ENCODE measurements at places on chromosomes 5 and 9.

DNA sequence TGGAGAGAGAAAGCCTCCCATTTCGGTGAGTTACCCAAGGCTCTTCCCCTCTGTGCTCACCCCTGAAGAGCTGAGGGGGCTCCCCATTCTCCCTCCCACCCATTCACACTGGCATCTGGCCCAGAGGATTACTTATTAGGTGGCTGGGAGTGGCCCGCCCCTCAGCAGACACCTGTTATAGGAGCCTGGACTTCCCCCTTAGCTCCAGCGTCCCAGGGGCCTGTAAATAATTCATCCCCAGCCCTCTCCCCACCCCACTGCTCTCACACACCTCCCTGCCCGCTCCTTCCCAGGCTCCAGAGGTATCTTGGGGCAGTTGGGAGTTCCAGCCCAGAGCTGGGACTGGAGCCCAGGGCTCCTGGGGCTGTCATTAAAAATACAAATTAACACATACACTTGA, 11.6 kb upstream of the SLC6A7 start:
- DNase-seq, result no peak

- DNase-seq, result no peak
Measured at GRCh38 chr5:146725025-146725424, 153.5 kb downstream of the PPP2R2B start.

DNA sequence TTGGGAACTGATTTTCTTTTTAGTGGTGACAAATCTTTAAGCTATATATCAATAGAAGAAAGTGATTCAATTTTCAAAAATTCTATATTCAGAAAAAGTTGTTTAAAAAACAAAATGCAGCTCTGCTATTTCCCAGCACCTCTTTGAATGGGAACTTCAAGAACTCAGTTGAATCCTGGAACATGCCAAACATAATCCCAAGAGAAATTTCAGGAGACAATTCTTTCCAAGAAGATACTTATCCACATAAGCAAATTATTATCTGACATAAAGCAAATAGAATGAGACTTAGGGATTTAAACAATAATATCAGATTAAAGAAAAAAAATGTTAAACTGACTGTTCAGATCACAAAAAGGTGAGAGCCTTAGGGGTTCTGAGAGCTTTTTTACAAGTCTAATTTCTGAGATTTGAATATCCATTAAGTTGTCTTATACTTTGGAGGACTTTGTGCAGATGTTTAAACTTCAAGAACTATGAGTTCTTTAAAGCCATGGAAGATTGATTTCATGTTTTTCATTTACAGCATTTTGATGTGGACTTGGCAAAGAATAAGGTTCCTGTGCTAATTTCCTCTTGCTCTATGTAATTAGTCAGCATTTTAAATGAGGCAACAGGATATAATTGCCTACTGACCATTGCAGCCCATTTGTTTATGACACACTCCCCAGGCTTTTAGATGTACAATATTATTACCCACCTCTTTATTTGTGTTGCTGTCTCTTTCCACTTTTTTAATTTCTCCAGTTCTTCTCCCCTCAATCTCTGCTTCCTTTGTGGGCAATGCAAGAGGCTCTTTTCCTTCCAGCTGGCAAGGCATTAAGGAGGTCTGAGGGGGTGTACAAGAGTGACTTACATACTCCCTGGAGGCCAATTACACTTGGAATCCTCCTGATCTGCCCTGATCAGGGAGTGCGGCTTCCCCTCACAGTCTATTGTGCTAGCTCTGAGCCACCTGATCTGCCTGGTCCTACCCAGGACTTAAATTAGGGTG, 419.1 kb downstream of the NR2F1-AS1 start:
- DNase-seq, result no peak

- DNase-seq, result no peak
Measured at GRCh38 chr5:52282647-52283046, 505.1 kb upstream of the ITGA1 start.

- DNase-seq, result no peak
Measured at GRCh38 chr5:137845472-137845871, 22.2 kb upstream of the MYOT start.

- no peak for DNase-seq
Measured at GRCh38 chr9:571066-571465, 270.4 kb upstream of the DMRT1 start.

DNA sequence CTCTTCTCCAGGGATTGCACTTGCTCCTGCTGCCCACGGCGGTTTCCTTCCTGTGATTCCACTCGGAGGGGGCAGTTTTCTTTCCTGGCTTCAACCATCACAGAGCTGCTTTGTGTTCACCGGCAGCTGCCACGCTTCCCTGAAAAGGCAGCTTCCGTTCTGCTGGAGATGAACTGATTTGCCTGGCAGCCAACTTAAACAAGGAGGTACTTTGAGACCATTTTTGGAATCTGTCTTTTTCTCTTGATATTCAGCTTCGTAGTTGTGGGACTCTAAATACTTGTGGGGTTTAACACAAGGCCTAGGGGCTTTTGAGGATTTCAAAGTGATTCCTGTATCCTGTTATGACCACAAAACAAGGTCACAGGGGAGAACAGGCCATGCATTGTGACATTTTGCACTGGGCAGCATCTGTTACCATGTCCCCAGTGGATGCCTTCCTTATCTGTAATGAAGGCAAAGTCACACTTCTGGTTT, 192.0 kb downstream of the MTRR start:
- DNase-seq, result no peak

- DNase-seq, result no peak
Measured at GRCh38 chr9:123389070-123389469, 33.1 kb downstream of the CRB2 start.

DNA sequence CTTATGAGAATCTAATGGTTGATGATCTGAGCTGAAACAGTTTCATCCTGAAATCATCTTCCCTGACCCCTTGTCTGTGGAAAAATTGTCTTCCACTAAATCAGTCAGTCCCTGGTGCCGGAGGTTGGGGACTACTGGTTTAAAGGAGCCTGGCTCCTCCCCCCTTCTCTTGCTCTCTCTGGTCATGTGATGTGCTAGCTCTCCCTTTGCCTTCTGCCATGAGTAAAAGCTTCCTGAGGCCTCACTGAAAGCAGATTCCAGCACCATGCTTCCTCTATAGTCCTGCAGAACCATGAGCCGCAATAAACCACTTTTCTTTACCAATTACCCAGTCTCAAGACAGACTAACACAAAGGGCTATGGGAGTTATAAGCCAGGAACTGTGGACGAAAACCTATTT, 54.7 kb downstream of the RASA1 start:
- no peak for DNase-seq

DNA sequence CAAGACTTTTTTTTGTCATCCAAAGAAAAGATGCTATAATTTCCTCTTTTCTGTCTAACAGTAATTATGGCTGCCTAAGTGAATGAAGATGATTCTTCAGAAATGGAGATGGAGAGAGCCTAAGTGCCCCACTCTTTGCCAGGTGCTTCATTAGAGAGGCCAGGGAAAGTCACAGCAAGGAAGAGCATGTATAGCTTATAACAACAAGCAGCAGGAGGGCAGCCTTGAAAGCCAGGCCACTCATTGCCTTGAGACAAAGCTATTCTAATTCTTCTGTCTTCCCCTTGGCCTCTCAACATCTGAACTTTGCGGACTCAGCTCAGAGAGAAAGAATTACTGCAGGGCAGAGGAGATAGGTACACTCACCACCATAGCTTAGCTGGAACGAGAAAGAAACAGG, 112.0 kb upstream of the ZNF366 start:
- no peak for DNase-seq

DNA sequence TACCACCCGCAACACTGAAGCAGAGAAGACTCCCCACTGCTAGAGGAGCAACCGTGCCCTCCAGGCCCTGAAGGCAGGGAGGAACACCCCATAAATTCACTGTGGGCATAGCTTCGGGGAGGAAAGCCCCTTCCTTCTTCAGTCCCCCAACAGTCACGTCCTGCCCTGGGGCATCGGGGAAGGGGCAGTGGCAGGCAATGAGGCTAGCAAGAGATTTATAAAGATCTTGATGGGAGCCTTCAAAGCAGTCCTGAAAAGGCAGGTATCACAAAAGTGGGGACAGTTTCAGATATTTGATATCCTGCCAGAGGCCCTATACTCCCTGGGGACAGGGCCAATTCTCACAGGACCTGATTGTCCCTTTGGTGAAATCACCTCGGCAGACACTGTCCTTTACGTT, 16.9 kb upstream of the TRIM14 start:
- DNase-seq, result no peak

DNA sequence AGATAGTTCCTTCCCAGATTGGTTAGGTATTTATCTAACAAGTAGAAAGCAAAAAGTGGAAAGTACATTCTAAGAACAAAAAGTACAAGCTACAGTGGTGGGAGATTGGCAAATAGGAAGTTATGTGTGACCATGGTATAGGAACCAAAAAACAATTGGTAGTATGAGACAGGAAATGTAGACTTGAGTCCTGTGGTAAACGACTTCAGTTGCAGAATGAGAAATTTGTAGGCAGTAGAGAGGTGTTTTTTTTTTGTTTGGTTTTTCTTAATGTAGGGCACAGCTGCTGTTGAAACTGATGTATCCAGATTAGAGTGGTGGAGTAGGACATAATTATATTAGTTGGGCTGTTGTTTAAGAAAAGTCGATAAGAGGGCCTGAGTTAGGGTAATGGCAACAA, 72.0 kb downstream of the CCNH start:
- DNase-seq, result no peak

DNA sequence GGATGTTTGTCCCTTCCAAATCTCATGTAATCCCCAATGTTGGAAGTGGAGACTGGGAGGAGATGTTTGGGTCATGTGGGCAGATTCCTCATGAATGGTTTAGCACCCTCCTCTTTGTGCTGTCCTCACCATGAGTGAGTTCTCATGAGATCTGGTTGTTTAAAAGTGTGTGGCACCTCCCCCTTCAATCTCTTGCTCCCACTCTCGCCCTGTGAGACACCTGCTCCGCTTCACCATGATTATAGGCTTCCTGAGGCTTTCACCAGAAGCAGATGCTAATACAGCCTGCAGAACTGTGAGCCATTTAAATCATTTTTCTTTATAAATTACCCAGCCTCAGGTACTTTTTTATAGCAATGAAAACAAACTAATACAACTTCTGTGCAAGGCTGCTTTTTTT, 127.3 kb upstream of the CCDC152 start:
- no peak for DNase-seq

DNA sequence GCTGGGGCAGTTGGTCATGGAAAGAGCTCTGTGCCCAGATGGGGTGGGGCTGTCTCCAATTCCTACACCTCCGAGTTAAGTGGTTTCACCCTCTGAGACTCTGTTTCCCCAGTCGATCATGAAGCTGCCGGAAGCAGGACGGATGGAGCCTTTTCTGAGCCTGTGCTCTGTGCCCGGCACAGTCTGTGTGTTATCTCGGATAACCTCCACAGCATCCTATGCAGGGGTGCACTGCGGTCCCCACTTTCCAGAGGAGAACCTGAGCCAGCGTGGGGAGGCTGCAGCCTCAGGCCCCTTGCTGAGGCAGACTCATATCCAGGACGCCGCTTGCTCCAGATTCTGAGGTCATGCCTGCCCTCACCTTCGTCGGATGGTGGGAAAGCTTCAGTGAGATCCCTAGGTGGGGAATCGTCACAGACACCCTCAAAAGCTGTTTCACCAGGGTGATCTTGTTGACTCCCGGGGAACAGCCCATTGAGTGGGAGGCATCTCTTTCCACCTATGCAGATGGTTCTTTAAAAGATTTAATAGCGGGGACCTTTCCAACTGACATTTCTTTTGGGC, 6.9 kb upstream of the COL5A1 start:
- DNase-seq, result no peak

GRCh38 chr5:119386596-119387344, 31.0 kb downstream of the TNFAIP8 start:
- DNase-seq, result no peak

GRCh38 chr5:114056185-114056538, 305.7 kb upstream of the KCNN2 start:
- DNase-seq, result no peak

- no peak for DNase-seq
Measured at GRCh38 chr5:64861281-64861680, 92.6 kb downstream of the CWC27 start.

DNA sequence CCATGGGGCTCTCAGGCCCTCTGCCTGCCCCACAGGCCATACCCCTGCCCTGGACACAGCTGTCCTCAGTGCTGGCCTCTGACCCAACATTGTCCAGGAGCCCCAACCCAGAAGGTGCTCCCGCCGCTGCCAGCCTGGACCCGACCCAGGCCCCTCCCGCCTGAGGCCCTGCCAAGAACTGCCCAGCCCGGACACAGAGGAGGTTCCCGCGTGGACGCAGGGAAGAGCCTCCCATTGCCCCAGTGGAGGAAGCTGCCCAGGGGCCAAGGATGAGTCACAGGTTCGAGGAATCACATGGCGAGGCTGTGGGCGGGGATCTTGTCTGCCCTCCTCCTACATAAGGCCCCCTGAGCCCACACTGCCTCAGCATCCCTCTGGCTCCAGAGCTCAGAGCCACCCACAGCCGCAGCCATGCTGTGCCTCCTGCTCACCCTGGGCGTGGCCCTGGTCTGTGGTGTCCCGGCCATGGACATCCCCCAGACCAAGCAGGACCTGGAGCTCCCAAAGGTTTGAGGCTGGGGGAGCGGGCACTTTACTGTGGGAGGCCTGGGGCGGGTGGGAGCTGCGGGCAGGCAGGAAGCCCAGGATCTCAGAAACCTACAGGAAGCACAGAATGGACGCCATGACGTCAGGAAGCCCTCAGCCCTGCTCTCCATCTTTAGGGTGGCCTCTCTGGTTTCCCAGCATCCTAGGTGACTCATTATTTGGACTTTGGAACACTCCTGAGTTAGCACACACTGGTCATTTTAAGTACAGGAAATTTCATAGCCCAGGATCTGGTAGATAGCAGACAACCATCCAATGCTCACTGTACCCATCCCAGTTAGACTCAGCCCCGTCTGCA, at the start of gene PAEP:
TSS of gene PAEP (plus strand) at position 366 of the 844 bp plus-strand sequence.
- no peak for DNase-seq

DNA sequence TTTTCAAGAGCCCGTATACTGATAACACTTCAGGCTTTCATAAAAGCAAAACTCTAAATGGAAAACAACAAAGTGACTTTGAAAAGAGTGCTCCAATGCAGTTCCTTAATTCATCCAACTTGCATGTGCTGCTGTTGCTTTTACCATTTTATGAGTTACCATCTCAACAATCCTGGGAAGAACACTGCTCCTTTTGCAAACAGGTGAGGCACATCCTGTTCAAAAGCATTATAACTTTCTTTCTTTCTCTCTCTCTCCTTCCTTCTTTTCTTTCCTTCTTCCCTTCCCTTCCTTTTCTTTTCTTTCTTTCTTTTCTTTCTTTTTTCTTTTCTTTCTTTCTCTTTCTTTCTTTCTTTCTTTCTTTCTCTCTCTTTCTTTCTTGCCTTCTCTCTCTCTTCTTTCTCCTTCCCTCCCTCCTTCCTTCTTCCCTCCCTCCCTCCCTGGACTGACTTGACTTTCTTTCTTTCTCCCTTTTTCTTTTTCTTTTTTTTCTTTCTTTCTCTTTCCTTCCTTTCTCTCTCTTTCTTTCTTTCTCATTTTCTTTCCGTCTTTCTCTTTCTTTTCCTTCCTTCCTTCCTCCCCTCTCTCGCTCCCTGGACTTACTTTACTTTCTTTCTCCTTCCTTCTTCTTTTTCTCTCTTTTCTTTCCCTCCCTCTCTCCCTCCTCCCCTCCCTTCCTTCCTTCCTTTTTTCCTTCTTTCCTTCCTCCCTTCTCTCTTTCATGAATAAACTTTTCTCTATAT, 11.2 kb upstream of the PARP8 start:
- DNase-seq, result no peak
